ENCODE measurements at places on chromosomes 16 and 17.
A peak's percentile ranks its signal among the peaks of the same experiment; 100 is the strongest.

DNA sequence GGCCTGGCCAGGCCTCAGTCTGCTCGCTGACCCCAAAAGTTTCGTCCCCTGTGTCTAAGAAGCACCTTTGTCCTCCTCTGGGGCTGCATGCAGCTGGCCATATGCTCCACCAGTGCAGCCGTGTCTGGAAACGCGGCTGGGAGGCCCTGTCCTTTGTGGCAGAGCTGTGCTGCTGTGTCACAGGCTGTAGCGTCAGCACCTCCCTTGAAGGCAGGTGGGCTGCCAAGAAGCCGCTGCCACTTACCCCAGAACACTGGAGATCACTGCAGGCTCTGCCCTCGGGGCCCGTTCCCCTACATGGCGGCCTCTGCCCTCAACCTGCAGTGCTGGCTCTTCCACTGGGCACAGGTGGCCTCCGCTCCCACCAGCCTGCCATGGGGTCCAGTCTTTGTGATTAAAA is 15.7 kb upstream of the MC1R start:
- no peak for DNase-seq

GRCh38 chr16:35146723-35147458 is 1687.5 kb downstream of the TP53TG3F start:
- DNase-seq, result no peak

DNA sequence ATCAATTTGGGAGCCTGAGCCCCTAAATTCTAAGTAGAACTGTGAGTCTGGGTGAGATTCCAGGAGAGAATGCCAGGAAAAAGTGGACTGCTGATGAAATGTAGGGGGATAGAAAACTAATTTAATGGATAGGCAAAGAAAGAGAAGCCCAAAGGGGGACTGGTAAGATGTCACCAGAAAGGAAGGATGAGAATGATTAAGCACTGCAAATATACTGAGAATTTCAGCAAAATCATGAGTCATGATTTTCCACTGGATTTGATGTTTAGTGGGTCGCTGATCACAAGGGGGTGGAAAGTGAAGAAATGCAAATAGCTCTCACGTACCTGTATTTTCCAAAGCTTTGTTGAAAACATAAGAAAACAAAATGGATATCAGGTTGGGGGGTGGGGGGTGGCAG is 201.8 kb downstream of the SLC39A11 start:
- DNase-seq, result no peak

DNA sequence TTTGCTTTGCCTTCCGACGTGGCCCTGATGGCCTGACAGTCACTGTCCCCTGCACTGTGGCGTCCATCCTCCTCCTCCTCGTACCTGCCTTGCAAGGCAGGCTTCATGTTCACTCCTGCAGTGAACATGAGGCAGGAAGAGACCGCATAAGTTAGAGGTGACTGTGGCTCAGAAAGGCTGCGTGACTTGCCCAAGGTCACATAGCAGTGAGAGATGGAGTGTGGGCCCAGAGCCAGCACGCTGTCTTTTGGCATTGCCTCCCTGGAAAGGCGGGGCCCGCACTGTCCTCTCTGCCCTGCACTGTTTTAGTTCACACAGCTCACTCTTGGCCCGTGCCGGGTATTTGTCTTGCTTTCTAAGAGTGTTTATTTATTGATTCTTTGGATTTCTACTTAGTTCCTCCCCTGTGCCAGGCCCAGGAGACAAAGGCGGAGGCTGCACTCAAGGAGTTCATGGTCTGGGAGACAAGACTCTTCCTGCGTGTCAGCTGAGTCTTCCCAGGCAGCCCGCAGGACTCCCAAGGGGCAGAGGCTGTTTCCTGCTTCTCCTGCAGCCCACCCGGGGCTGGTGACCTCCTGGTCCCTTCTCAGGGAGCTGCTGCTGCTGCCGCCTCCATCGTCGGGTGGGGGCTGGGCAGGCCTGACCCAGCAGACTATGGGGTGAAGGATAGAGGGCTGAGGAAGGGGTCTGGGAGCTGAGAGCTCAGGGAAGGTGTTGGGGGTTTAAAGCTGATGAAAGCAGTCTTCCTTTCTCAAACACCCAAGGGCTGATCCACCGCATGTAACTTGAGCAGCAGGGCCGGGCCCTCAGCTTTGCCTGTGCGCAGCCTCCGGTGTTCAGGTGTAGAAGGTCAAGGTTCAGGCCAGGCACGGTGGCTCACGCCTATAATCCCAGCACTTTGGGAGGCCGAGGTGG is 12.7 kb downstream of the CYGB start:
- no peak for DNase-seq

DNA sequence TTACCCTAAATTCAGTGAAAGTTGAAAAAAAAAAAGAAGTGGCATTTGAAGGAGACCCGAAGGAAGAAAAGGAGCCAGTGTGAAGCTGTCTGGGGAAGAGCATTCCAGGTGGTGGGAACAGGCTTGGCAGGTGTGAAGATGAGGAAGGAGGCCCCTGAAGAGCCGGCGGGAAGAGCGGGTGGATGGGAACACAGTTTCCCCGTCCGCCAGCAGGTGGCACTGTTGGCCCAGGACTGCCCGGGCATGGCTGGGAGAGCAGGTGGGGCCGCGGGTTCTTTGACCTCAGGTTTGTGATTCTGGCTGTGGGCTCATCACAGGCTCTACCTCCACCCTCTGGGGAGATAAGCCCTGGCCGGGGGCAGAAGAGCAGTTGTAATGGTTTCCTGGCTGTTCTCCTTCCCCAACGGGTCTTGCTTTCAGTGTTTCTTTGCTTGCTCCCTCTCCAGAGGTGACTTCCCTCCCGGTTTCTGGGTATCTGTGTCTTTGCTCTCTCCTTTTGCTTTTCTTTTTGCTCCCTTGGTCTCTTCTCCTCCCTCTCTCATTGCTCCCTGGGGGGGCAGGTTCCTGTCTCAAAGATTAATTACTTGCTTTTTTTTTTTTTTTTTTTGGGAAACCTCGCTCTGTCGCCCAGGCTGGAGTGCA is 32.3 kb downstream of the RAP1GAP2 start:
- DNase-seq, result peak; percentile 58

DNA sequence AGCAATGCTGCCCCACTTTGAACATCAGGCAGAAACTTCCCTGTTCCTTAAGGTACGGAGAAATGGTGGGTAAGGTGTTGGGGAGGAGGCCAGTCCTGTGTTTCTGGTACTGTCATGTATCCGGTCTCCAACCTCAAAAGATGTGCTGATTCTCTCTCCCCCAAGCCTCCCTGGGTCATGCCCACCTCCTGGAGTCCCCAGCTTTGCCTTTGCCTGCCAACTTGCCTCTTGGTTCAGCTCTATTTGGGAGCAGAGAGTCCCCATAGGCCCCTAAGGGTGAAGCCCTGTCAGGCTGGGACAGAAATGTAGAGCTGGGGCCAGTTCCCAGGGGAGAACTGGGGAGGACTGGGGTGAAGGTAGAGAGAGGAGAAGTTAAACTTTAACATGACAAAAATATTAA is 1.6 kb upstream of the TBX21 start:
- DNase-seq, result no peak

GRCh38 chr16:46757339-46758050 is 9.4 kb upstream of the MYLK3 start:
- DNase-seq, result no peak

GRCh38 chr17:82665891-82666290 is 17.6 kb upstream of the WDR45B start:
- no peak for DNase-seq

DNA sequence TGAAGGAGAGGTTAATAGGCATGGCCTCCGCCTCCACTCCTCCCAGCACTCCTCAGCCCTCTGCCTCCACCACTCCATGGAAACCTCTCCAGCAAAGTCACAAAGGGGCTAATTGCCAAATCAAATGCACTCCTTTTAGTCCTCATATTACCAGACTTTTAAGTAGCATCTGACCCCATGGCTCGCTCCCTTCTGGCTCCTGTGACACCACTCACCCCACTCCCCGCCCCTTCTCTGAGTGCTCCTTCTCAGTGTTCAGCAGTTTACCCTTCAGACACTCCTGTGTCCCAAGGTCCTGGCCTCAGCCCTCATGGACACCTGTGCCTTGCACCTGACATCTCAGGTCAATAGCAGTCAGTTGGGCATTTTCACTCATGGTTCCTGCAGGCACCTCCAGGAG is 243.5 kb upstream of the CCL2 start:
- DNase-seq, result no peak

GRCh38 chr16:53974484-53975080 is 270.6 kb downstream of the FTO start:
- DNase-seq, result no peak

DNA sequence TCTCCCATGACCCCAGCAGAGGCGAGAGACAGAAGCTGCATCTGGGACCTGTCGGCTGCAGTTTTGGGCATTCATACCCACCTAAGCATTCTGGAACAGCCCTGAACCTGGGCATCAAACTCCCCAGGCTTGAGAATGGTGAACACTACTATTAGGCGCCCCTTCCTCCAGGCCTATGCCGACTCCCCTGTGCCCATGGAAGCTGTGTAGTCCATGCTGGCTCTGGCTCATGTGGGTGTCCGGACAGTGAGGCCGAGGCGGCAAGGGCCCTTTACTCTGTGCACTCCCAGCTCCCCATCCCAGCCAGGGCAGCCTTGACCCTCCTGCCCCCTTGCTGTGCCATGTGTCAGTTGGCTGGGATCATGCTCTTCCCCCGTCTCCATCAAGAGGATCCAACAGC is 89.0 kb upstream of the TOB1 start:
- no peak for DNase-seq

GRCh38 chr17:34173241-34173640 is 81.8 kb upstream of the CCL2 start:
- DNase-seq, result no peak

GRCh38 chr16:56623637-56624036 is 1.9 kb upstream of the MT1E start:
- DNase-seq, result no peak

- DNase-seq, result no peak
Measured at GRCh38 chr17:10628756-10629155, 28.4 kb downstream of the MYH3 start.

DNA sequence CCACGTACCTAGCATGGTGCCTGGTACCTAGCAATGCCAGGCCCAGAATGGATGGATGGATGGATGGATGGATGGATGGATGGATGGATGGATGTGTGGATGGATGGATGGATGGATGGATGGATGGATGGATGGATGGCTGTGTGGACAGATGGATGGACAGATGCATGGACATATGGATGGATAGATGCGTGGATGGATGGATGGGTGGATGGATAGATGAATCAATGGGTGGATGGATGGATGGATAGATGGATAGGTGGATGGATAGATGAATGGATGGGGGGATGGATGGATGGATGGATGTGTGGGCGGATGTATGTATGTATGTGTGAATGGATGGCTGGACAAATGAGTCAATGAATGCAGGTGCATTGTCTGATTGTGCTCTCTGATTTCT is 12.6 kb downstream of the GPR139 start:
- DNase-seq, result no peak

- DNase-seq, result no peak
Measured at GRCh38 chr17:74639704-74640151, 16.2 kb upstream of the CD300E start.

GRCh38 chr16:48361012-48361411 is 24.2 kb downstream of the SIAH1 start:
- no peak for DNase-seq

DNA sequence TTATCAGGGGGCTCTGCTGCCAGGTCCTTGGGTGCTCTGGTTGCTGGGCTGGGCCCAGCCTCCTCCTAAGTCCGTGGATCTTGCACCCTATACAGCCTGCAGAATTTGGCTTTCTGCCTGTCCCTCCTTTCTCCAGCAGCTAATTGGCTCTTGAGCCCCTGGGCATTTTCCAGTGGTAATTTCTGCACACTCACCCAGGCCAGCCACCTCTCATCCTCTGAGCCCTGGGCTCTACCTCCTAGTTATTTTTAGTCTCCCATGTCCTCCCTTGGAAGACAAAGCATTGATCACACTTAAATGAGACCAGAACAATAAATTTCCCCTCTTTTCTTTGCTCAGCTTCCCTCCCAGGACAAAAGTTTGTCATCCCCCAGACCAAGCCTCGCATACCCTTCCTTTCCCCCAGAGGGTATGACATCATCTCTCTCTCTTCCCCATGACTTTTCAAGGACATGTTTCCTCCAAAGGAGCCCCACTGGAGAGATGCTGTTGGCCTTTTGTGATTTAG is 38.1 kb downstream of the C17orf75 start:
- DNase-seq, result no peak

DNA sequence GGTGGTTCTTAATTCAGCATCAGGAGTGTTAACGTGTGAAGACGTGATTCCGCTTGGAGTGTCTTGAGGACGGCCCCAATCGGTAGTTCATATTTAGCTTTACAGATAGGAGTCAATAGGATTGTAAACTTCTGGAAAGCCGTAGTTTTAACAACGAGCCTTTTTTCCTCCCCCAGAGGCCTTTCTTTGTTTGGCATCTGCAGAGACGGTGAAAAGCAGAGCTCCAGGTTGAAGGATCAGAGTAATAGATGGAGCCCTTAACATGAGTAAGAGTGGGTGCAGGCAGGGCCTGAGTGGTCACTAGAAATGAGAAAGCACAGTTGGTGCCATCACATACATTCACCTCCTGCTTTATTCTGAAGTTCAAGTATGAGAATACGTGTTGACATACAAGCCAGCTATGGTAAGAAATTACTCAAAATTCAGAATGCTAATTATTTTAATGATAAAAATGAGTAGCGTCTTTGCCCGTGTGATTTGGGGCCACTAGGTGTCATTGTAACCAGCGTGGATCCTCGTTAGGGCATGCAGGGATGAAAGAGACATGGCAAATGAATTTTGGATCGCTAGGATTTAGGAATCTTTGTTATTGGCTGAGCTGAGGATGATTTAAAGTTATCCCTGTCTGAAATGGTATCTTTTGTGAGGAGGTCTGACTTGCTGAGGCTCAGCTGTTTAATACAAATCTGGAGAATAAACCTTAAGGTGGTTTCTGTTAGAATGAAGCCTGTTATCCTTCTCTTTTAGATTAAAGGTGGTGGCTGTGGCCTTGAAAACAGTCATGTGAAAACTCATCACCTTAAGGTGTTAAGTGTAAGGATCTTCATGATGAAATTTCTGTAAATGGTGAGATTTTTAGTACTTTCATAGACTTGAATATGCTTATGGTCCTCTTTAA is 18.6 kb downstream of the PRCD start:
- DNase-seq, result peak; percentile 15

GRCh38 chr16:19165101-19165500 is 2.9 kb upstream of the SYT17 start:
- no peak for DNase-seq

DNA sequence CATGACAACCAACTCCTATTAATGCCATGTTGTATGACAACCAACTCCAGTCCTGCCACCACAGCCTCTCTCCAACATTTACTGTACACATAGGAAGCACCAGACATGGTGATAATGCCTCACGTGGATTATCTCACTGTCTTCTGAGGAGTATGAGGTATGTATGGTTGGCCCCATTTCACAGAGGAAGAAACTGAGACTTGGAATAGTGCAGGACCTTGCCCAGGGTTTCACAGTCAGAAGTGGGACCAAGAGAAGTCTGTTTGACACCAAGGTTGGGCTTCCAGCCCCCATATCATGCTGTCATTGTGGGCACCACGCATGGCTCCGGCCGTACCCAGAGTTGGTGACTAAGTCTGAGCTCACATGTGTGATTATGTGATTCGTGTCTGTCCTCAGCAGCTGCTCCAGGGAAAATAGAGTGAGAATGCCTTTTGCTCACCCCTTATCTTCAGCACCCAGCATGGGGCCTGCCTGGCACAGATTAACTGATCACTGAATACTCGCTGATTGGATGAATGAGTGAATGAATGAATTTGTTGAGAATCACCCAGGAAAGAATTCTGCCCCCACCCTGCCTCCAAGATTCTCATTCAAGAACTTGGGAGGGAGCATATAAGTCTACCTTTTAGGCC is 204.1 kb upstream of the NLRP1 start:
- DNase-seq, result no peak
